Breast epithelium (tissue), 4 donors: ENCODE measurements at places on chromosomes 7 and 10.

GRCh38 chr10:77036993-77037734 lies 600.4 kb downstream of the KCNMA1 start:
- DNase-seq = no peak

GRCh38 chr10:4543938-4544533 lies 282.0 kb upstream of the AKR1E2 start:
- DNase-seq = no peak

DNA sequence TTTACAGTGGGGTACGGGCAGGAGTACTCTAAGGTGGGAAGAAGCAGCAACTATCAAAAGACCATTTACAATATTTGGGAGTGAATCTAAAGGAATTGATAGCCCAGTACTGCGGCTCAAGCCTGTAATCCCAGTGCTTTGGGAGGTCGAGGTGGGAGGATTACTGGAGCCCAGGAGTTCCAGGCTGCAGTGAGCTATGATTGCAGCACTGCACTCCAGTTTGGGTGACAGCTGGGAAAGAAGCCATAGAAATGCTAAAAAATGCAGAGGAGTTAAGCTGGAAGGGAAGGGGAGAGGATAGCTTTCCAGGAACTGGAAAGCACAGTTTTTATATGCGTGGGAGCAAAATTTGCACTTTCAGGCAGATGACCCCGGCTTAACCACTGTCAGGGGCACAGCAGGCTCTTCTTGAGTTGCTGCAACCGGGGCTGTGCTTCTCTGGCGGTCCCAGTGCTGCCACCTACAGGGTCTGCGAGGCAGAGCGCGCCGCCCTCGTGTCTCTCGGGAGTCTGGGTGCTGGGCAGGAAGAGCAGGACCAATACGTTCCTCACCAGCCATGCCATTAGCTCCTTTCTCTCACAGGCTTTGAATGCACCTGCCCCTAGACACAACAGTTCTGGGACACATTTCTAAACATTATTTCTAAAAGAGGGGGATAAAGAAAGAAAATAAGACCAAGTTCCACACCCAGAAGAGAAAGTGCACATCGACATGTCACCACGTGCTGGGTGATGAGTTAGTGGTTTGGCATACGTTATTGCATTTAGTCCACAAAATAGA lies 10.1 kb upstream of the BMPER start:
- DNase-seq = peak; percentile 76

DNA sequence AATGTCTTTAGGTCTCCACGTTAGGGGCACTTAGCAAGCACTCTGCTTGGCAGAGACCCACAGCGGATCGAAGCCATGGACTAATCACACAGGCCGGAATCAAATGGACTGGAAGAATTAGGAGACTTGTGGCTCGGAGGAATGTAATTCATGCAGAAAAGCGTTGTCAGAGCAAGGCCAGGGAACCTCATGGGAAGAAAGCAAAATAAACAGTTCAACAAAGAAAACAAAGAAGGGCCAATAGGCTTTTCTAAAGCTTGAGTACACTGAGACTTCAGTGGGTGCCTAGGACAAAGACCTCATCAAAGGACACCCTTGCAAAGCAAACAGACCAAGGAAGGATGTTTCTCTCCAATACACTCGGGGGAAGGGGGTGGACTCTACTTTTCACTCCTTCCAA lies 171.1 kb downstream of the GLI3 start:
- no peak for DNase-seq

DNA sequence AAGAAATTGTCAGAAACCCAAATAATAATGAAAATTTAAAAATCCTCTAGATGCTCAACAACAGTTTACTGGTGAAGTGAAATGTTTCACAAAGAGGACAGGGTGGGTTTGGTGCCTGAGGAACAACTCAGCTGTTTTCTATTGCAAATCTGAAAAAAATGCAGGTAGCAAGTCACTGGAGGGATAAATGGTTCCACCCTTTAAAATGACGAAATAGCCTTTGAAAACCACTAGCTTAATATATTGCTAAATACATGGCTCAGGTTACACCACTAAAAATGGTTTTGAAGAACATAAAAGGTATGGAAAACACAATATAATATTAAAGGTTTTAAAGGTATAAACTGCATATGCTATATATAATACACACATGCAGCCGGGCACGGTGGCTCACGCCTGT lies 69.5 kb downstream of the LMBR1 start:
- no peak for DNase-seq

GRCh38 chr7:119720541-119720940 lies 552.4 kb upstream of the KCND2 start:
- DNase-seq = no peak

GRCh38 chr7:111041577-111041976 lies 49.4 kb upstream of the LRRN3 start:
- DNase-seq = no peak

GRCh38 chr7:52325237-52325636 lies 710.2 kb upstream of the POM121L12 start:
- no peak for DNase-seq

GRCh38 chr7:73519867-73520672 lies 2.0 kb downstream of the BAZ1B start:
- DNase-seq = no peak

- DNase-seq = no peak
Measured at GRCh38 chr10:63738410-63738809, 217.2 kb downstream of the REEP3 start.

DNA sequence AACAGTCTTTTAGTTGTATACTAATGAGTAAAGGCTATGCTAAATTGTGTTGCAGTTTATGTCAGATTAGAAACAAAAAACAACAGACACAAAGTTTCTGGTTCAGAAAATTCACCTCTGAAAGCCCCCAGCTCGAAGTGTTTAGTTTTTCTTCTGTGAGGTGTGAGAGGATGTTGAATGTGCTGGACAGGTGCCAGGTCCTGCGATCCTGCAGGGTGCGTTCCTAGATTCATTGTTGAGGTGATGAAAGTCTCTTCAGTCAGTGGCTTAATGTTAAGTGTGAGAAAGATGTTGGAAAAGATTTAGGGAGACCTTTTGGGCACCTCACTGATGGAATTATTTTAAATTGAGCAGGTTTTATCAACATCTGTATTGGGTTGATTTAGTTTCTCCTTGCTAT lies 287.3 kb downstream of the SDK1 start:
- no peak for DNase-seq

DNA sequence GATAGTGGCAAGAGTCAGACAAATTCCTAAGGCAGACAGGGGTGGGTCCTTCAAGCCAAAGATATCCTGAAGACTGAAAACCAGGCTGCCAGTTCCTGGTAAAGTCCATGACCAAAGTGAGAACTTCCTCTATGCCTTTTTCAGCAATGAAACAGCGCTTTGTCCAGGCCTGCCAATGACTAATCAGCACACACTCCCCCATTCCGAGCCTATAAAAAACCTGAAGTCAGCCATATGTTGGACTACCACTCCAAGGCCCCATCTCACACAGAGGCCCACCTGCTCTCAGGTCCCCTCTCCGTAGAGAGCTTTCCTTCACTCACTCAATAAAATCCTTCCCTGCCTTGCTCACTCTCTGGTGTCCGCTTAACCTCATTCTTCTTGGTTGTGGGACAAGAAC lies 402.2 kb downstream of the ANKRD7 start:
- DNase-seq = no peak

DNA sequence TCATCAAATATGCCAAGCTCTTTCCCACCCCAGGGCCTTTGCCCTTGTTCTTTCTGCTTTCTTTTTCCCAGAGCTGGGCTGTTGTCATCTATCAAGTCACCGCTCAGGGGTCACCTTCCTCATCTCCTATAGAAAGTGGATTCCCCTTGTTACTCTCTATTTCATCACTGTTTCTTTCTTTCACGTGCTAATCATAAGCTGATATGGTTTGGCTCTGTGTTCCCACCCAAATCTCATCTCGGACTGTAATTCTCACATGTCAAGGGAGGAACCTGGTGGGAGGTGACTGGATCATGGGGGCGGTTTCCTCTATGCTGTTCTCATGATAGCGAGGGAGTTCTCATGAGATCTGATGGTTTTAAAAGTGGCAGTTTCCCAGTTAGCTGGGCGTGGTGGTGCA lies 17.0 kb upstream of the TIAL1 start:
- DNase-seq = no peak

DNA sequence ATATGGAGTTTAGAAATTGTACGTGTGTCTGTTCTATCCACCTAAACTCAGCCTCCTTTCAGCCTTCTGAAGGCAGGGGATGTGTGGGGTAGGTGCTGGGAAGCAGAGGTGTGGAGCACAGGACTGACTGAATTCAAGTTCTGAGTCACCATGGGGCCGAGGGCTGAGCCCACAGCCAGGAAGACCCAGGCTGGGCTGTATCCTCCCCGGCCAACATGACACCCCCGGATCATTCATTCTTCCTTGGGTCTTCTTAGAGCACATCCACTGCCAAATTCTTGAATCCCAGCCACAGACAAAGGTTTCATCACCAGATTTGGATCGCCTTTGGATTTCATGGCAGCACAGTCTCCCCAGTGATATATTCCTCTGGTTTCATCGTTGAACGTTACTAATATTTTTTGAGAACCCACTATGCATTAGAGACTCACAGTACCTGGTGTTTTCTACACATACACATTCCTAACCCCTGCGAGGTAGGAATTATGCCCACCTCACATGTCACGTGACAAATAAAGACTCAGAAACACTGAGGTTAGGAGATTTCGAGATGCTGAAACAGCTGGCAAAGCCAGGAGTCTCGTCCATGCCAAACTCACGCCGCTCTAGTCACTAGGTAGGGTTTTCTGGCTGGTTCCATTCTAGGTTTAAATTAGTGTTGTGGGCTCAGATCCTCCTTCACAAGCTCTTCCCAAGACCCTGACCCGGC lies 26.9 kb downstream of the CCDC3 start:
- no peak for DNase-seq

GRCh38 chr7:23698822-23699221 lies 11.2 kb upstream of the STK31 start:
- DNase-seq = no peak

- DNase-seq = no peak
Measured at GRCh38 chr7:8590791-8591190, 157.4 kb downstream of the NXPH1 start.

- no peak for DNase-seq
Measured at GRCh38 chr10:12579954-12580858, 230.9 kb downstream of the CAMK1D start.

GRCh38 chr10:132096223-132096622 lies 30.5 kb downstream of the JAKMIP3 start:
- no peak for DNase-seq

DNA sequence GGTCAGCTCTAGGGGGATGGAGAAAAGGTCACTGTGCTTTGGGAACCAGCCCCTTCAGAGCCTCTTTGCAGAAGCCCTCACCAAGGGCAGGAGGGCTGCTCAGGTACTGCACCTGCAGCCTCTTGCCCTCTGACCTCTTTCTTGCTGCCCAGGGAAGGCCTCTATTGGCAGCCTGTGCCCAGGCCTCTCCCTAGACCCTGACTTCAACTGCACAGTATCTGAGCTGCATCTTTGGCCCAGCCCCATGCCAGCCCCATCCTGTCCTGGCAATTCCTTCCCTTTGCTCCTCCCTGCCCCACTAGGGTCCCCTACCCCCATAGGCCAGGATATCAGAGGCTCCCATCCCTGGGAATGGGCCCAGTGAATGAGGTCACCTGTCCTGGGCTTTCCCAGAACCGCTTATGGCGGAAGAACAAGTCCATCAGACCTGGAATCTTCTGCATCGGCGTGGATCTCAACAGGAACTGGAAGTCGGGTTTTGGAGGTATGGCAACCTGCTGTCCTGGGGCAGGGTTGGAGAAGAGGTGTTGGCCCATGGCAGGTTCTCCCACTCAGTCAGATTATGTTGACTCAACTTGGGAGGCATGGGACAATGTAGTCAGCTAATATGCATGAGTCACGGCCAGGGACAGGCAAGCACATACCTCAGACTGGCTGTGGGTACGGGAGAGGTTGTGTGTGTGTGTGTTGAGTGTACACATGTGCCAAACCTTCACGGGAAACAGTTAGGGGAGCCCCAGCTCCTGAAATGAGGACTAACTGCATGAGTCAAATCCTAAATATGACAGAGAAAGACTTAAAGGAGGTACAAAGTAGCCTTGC lies 17.1 kb upstream of the CPA1 start:
- DNase-seq = peak; percentile 60

- DNase-seq = no peak
Measured at GRCh38 chr7:111750228-111750627, 187.9 kb upstream of the IMMP2L start.

DNA sequence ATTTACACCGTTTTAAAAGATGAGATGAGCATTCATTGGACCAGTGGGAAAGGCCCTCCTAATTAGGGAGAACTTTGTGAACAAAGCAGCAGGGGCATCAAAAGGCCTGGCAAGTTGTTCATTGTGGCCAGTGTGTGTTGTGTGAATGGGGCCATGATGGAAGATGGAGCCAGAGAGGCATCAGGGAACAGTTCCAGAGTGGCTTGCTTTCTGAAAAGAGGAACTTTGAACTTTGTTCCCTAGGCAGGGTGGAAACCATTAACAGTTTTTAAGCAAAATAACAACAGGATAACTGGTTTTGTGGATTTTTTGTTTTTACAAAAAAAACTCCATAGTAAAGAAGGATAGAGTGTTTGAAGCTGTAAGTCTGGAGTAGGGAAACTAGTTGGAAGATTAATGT lies 12.5 kb downstream of the SUV39H2 start:
- no peak for DNase-seq

- DNase-seq = no peak
Measured at GRCh38 chr7:47947355-47947749, 914 bp downstream of the PKD1L1 start.

DNA sequence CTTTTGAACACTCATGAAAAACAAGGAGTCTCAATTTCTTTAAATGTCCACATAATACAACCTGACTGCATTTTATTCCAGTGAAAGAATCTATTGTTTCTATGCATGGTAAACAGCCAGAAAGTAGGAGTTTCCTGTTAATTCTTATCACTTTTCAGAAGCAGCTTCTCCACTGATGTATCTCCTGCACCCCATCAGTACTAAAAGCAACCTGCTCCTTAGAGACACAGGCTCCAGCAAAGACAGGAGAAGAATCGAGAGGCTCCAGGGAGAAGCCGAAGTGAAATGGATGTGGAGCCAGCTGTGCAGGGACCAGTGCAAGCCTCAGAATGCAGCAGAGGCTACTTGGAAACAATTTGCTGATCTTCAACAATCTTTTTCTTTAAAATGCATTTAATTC lies 16.4 kb upstream of the C10orf120 start:
- no peak for DNase-seq

DNA sequence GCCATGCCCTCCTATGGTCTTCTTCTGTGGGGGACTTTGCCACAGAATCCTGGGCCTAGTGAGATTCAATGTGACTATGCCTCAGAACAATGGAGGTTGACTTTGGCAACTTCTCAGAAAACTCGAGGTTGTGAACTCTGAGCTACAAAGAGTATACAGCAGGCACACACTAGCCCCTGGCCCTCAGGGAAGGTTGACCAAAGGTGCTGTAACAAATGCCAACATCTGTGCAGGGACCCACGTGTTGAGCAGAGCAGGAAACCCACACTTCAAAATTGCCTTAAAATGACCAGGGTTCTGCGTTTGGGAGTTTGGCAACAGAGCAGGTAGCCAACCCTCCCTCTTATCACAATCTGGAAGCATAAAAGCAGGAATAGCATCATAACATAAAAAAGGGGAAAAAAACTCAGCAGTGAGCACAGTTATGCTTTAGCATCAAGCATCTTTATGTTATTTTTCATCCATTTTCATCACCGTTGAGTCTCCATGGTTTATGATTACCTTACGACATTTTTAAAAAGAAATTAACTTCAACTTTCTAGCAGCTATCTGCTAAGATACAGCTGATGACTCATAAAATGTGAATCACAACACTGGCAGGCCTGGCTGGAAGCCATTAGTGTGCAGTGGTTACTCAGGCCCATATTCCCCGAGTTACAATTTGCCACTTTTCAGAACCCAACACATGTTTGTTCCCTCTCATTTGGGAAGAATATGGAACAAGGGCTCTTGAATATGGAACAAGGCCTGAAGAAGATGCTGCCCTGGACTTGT lies 11.1 kb downstream of the PRLHR start:
- DNase-seq = no peak

GRCh38 chr7:6106140-6106904 lies 75.1 kb downstream of the ANKRD61 start:
- no peak for DNase-seq
